Endothelial cell of coronary artery (primary cell): ENCODE measurements at places on chromosomes 1 and 21. TPM values are rescaled to one million over a fixed set of nuclear protein-coding genes. Genes with fewer than 3 reads are reported as not detected.

The FOXD2 gene
- total RNA-seq, result under 0.01 and 0.09 TPM in 2 replicates

The CRP gene
- total RNA-seq, result 0.09 TPM in 2 replicates

The PER3 gene
- total RNA-seq, result 0.90 and 2.6 TPM in 2 replicates

The HPDL gene
- total RNA-seq, result 1.4 and 3.2 TPM in 2 replicates

The CDC7 gene
- total RNA-seq, result 2.9 and 5.3 TPM in 2 replicates

The ARHGAP30 gene
- total RNA-seq, result under 0.01 TPM in 1 of 2 replicates, not detected in the other

The NUP133 gene
- 29.8 and 32.5 TPM in 2 replicates for total RNA-seq
